ENCODE measurements at places on chromosomes 2 and 18.

- DNase-seq: no peak
Observed at GRCh38 chr18:72942766-72943165, 75.0 kb upstream of the NETO1 start.

- no peak for DNase-seq
Observed at GRCh38 chr2:201452058-201452921, 750 bp downstream of the STRADB start.

DNA sequence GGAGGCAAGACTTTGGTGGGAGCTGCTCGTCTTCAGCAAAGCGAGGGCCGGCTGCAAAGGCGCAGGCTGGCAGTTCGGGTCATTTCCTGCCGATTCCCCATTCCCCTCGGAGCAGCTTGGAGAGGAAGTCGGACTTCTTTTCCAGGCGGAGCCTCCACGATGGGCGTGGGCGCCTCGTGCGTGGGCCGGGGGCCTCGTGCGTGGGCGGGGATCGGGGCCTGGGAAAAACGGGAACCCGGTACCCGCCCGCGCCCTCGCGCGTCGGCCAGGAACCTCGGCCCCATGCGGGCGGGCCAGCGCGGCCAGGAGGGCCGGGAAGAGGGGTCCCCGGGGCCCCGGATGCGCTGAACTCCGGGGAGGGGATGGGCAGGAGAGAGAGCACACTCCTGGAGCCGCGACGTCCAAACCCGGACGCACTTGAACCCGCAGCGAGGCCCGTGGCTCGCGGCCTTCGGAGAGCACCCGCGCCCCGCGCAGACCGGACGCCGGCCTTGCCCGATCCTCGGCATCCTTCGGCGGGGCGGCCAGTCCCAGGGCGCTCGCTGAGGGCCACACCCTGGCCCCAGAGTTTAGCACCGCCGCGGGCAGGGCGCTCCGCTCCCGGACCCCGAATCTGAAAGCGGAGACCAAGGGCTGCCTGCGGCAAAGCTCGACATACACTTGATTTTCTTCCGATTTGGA lies 368.4 kb downstream of the MTX2 start:
- no peak for DNase-seq

GRCh38 chr2:205511641-205512040 lies 170.7 kb upstream of the NRP2 start:
- no peak for DNase-seq

- DNase-seq: no peak
Observed at GRCh38 chr2:99480390-99480789, 9.4 kb downstream of the REV1 start.

- DNase-seq: no peak
Observed at GRCh38 chr2:86074256-86074655, 31.4 kb downstream of the POLR1A start.

DNA sequence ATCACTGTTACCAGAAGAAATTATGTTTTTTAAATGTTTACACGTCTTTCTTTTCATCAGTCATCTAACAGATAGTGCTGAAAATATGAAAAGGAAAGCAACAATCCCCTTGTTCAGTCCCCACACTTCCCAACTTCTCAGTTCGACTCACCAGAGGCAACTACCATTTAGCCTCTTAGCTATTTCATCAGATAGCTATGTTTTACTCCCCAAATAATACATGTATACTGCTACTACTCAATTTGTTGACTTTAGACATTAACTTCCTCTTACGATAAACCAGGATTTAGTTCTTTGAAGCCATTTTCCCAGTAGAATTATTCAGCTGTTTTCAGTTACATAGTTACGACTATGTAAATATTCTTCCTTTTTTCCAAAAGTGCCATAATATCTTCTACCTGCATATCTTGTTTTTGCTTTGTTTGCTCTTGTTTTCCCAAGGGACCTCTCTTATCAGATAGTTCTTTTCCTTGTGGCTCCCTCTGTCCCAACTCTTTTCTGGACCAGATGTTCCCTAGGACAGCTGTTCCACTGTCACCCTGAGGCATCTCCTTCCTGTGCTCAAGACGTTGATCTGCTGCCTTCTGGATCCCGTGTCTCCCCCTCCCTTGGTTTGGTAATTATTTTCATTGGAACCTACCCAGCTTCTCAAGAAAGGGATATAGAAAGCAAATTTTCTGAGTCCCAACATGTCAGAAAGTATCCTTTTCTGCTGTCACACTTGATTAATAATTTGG lies 289.3 kb upstream of the TANK start:
- DNase-seq: no peak

DNA sequence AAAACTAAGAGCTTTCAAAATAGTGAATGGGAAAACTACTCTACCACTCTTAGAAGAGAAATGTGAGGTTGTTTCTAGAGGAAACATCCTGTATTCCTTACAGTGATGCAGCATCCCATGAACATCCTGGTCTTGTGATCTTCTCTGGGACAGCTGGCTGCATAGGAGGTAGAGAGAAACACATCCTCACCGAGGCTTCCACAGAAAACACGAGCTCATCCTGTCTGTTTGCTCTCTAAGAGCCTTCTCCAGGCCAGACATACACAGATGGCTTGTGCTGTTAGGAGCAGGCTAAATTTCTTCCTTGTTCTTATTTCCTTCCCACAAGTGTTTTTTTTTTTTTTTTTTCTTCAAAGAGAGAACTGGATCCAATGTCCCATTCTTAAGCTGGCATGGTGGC lies 14.7 kb upstream of the FZD7 start:
- no peak for DNase-seq
